ENCODE measurements at places on chromosomes 1 and 21.

DNA sequence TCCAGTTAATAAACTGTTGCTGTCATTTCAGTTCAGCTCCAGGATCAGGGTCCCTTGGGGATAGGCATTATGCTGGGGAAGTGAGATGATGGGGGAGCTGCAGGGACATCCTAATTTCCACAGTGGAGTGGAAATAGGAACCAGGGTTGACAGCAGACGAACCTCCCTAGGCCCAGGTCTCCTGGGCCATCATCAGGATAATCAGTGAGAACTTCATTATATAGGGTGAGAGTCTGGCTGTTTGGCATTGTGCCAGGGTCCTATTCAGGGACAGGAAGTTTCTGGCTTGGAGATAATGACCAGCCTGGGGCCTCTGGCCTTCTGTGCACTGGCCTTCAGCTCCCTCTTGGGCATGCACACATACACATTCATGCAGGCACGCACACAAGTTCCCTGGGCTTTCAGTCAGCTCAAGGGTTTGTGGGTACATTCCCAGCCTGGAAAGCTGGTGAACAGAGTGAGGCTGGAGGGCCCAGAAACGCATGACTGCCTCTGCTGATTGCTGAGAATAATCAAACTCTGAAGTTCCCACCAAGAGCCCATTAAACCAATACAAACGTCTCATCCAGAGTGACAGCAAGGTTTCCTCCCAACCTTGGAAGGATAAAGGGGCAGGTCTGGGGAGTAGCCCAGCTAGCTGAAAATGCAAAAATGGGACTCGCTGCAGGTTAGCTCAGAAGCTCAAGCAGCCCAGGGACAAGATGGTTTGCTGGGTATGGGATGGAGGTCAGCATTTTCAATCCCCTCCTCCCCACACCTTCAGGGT, 13.9 kb upstream of the LRIG2 start:
- no peak for DNase-seq

- DNase-seq, result no peak
These were observed 149.4 kb downstream of the TRABD2B start for GRCh38 chr1:47847763-47848162.

GRCh38 chr1:110227774-110228173, 17.7 kb downstream of the KCNC4 start:
- no peak for DNase-seq

GRCh38 chr1:205062319-205062718, 19.3 kb downstream of the CNTN2 start:
- no peak for DNase-seq

DNA sequence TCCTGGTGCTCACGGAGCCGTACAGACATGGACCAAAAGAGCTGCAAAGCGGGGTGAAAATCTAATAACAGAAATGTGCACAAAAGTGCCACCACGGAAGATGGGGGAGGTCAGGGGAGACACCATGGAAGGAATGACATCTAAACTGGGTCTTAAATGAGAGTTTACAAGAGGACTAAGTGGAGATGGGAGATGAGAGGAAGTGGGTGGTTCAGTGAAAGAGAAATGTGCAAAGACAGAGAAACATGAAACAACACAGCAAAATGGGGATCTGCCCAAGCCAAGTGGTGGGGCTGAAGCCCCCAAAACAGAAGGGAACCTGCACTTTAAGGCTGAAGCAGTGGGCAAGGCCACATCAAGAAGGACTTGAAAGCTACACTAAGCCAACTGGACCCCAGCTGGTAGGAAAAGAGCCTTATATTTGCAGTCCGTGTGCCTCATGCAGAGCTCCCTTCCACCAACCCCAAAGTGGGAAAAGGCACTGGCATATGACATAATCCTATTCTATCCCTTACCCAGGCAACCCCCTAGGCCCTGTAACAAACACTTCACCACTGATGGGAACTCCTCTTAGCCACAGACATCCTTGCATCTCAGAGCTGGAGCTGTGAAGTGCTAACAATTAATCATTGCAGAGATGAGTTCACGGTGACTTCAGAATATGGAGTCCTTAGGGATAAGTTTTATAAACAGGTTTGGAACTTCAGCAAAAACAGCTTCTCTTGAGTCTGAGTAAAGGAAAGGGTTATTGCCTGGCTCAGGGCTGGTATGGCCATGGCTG, 198.6 kb upstream of the EDN2 start:
- DNase-seq, result no peak

Data from stimulated activated CD8-positive, alpha-beta memory T cell treated with anti-CD3 and anti-CD28 coated beads, Interleukin-2, amount 100 ng/mL, for 48 hours (primary cell).